ENCODE measurements at places on chromosomes 11 and 22.

GRCh38 chr11:19711911-19712280, 741 bp upstream of the NAV2 start:
- no peak for DNase-seq

GRCh38 chr22:41825376-41825775, 7.5 kb upstream of the SREBF2 start:
- DNase-seq, result no peak

- no peak for DNase-seq
These were observed 2.1 kb downstream of the CORO1B start for GRCh38 chr11:67441098-67441563.

GRCh38 chr22:36175892-36176291, 15.3 kb upstream of the APOL3 start:
- DNase-seq, result no peak

DNA sequence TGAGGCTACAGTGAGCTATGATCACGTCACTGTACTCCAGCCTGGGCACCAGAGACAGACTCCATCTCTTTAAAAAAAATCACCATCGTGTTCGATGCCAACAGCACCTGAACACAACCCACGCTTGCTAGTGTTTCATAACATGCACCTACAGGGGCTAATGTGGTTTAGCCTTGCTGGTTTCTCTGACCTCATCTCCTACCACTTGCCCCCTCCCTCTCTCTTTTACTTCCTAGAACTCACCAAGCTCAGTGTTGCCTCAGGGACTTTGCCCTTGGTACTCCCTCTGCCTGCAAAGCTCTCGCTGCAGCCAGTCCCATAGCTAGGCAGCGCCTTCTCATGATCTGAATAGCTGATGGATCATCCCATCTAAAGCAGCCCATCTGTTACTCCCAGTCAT, 99.8 kb downstream of the FBXO7 start:
- DNase-seq, result peak; percentile 34

DNA sequence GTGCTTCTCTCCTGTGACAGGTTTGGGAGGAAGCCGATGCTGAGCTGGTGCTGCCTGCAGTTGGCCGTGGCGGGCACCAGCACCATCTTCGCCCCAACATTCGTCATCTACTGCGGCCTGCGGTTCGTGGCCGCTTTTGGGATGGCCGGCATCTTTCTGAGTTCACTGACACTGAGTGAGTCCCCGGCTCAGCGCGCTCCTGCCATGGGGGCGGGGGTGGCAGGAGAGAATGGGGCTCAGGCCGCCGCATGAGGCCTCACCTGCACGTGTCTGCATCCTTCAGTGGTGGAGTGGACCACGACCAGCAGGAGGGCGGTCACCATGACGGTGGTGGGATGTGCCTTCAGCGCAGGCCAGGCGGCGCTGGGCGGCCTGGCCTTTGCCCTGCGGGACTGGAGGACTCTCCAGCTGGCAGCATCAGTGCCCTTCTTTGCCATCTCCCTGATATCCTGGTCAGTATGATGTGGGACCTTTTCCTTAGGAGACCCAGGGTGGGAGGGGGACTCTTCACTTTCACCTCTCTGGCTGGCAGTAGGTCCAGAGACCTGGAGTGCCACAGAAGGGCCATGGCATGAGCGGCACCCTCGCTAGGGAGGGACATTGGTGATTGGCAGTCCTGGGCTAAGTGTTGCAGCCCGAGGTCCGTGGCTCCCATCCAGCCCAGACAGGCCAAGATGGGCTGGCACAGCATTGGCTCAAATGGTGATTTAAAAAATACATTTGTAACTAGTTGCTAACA, 28.9 kb upstream of the SLC22A12 start:
- no peak for DNase-seq

Measured in erythroblast (primary cell).